Fibroblast of mammary gland (primary cell): ENCODE measurements at places on chromosomes 6 and 20.

DNA sequence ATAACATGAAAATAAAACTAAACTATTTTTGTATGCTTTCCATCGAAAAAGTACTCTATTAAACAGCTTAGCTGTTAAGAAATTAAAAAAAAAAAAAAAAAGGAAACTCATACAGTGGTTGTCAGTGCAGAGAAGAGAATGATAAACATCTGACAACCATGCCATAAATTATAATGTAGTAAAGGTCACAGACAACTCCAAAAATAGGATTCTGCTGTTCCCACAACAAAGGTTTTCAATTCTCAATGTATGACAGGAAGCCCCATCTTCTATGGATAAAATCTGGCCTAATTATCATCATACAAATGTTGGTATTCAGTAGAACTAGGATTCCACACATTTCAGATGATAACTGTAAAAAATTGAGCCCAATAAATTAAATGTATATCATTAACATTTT lies 5.0 kb downstream of the PLN start:
- no peak for DNase-seq

DNA sequence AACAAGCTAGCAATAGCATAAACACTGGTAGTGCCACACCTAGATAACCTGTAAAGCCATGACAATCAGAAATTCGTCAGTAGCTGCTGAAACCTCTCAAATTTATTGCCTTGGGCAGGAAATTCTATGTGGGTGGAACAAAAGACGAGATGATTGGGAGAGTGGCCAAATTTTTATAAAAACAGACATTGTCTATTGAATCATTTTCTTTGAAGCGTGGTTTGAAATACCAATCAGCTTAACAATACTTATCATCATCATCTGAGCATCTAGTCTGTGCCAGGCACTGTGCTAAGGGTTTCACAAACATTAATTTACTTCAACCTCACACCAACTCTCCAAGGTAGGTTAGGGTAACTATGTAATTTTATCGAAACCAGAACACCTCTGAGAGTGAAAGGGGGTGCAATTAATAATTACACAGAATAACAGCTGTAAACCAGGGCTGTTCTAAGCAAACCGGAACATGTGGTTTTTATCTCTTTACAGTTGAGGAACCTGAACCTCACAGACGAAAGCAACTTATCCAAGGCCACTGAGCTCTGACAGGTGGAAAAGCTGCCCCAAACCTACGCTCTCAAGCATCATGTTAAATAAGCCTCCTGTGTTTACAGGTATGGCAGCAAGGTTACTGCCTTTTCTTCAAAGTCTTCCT lies 43.4 kb downstream of the NHSL1 start:
- DNase-seq, result peak; percentile 82

- no peak for DNase-seq
Measured at GRCh38 chr6:15977050-15977449, 151.8 kb upstream of the MYLIP start.

DNA sequence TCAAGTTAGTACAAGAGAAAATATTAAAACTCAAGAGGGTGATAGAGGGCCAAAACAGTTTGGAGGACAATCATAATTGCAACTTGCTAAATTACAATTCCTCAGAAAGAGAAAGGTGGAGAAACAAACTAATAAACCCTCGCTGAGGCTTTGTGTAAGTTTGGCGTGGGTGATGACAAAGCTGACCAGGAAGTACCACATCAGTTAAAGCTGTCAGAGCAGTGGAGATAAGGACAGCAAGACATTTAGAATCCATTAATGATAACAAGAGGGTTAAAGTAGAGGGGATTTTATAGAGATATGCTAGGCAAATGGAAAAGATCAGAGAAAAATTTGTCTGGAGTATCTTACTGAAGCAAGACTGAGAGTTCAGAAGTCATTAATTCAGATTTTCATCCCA lies 334.4 kb downstream of the TFAP2B start:
- no peak for DNase-seq

GRCh38 chr6:158049055-158050028 lies 67.7 kb downstream of the SYNJ2 start:
- DNase-seq, result no peak

- DNase-seq, result peak; percentile 49
Measured at GRCh38 chr20:2521369-2522305, 12.9 kb upstream of the ZNF343 start.

DNA sequence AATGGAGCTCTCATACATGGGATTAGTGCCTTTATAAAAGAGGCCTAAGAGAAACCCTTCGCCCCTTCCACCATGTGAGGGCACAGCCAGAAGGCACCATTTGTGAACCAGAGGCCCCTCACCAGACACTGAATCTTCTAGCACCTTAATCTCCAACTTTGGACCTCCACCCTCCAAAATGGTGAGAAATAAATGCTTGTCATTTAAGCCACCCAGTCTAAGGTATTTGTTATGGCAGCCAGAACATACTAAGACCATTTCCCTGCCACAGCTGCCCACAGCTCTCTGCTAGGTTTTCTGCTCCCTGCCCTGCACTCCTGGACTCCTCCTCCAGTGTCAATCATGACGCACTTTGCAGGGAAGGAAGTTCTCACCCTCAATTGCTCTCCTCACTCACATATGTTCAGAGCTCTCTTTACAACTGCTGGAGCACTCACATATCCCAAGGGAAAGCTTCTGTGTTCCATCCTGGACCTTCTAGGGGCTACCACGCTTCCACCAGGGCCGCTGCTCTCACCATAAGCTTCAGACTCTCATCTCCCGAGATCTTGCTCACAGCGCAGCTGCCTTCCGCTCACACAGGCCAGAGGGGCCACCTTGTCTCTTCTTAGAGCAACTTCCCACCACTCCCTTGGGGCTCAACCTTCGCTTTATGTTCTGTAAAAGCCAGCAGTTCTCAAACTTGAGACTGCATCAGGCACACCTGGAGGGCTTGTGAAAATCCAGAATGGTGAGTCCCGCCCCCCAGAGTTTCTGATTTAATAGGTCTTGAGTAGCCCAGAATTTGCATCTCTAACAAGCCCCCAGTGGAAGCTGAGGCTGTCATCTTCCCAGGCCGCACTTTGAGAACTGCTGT lies 1.6 kb upstream of the LY86 start:
- no peak for DNase-seq

GRCh38 chr6:10000551-10000950 lies 414.3 kb downstream of the TFAP2A start:
- no peak for DNase-seq

DNA sequence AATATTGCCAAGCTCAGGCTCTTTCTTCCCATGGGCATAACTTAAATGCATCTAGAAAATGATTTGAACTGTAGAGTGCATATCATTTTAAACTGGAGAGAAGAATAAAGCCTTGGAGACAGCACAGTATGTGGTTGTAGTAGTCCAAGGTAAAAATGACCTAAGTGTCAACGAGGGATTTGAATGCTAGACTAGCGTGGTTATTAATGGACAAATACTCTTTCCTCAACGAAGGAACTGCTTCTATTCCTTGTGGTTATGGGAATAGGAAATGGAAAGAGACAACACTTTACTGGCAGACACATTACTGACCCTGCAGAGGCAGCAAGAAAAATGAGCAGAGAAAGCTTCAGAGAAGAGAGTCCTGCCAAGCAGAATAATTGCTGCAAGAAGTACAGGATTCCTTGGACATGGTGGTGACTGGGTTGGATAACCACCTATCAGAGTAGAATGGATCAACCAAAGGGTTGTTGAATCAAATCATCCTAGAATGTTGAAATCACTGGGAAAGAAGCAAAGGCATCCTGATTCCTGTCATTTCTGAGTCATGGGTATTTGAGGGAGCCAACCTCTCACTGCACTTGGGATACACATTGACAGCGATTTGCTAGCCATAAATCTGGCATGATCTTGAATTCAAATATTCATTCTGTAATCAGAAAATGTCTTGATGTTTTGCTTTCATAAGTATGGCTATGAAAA lies 258.1 kb upstream of the EPHA7 start:
- no peak for DNase-seq

- no peak for DNase-seq
Measured at GRCh38 chr6:122214605-122215318, 184.7 kb upstream of the HSF2 start.

DNA sequence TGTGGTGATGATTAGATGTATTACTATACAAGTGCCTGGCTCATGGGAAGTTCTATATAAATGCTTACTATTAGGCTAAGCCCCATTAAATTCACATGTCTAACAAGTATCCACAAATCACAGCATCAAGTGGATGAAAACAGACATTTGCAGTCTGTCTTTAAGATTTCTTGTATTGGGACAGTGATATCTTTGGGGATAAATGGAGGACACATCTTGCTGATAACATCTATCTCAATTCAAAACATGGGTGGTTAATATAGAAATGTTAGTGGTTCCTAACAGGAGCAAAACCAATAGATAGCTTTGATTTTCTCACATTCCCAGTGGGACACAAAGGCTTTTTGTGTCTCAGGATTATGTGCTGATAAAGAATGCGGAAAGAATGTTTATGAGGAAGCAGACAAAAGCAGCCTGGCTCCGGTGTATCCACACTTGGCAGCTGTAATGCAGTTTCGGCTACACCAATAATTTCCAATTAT lies 29.3 kb downstream of the PTPRK start:
- DNase-seq, result no peak

DNA sequence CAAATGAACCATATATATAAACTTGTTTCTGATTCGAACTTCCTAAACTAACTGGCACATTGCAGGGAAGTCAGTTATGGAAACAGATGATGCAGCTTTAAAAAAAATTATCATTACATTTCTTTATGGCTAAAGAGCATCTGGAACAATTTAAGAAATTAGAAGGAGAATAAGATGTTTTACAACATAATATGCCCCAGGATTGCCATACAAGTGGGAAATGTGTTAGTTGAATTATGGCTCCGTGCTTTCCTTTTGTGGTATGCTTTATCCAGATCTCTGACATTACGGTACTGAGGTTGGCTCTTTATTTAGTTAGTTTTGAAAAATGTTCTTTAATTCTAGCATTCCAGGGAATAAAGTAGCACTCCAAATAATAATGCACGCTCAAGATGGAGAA lies 343.0 kb upstream of the ZFP64 start:
- no peak for DNase-seq

DNA sequence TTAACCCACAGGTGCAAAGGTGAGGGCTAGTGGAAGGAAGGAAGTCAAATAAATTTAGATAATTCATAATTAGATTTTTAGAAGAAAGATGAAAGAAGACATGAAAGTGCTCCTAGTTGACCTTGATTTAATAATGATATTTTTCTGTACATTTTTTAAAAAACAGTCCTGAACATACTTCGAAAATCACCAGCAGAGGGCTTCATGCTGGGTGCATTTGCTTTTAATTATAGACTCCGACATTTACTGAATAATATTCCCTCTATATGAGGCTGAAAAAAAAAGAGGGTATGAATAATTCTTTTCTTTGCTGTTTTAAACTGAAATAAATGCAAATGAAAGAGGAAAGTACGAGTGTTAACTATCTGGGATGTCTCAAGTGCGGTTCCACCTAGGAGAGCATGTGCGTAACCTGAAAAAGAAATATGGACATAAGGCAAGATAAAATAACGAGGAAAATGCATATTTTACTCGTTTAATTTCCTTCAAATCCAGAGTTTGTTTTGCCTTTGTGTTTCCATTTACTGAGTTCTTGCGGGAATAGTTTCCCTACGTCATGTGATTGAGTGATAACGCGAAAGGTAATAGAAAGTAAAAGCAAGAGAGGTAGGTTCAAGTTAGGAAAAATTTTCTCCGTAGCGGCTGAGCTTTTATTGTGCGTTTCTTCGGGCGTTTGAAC lies 3.1 kb upstream of the TFAP2B start:
- DNase-seq, result peak; percentile 15

- DNase-seq, result no peak
Measured at GRCh38 chr20:50477239-50477872, 32.8 kb upstream of the PTPN1 start.

DNA sequence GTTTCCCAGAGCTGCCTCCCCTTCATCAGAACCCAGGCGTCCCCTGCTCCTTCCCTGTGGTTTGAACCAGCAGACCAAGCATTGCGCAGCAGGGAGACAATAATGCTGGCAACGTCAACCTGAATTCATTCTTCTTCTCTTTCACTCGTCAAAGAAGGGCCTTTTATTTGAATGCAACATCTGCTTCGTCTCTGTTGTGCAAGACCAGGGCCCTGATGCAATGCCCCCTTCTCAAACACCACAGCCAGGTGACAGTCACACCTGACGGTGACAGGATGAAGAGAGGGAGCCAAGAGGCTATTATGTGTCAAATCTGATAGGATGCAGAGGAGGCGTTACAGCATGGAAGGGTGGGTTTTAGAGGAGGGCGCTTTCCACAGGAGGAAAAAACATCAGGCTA lies 8.0 kb downstream of the INSM1 start:
- DNase-seq, result no peak
